NCI-H524 (cell line): ENCODE measurements at places on chromosomes 3 and 15.

- peak; percentile 85 for DNase-seq
These were observed 319.6 kb downstream of the ZBTB20 start for GRCh38 chr3:114827495-114827894.

GRCh38 chr15:32667321-32667720 lies 25.8 kb downstream of the SCG5 start:
- DNase-seq: no peak

- no peak for DNase-seq
These were observed 20.1 kb upstream of the SFMBT1 start for GRCh38 chr3:53065841-53066480.

DNA sequence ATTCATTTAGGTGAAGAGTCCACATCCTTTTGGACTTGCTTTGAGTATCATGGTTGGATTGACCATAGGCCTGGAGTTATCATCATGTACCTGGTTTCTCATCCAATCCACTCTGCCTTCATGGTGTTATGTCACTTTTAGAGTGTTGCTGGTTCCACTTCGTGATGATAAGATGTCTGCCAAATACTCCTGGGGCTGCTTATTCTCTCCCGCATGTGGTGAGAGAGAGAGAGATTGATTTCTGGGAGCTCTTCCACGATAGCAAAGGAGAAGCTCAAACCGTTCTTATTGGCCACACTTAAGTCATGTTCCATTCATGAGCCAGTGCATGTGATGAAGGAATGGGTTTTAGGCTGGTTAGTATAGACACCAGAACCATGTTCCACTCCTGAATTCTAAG lies 47.6 kb downstream of the MITF start:
- DNase-seq: no peak

GRCh38 chr15:53448232-53449015 lies 311.0 kb downstream of the WDR72 start:
- no peak for DNase-seq
